ENCODE measurements at places on chromosomes 6 and 20.
A peak's percentile ranks its signal among the peaks of the same experiment; 100 is the strongest.

DNA sequence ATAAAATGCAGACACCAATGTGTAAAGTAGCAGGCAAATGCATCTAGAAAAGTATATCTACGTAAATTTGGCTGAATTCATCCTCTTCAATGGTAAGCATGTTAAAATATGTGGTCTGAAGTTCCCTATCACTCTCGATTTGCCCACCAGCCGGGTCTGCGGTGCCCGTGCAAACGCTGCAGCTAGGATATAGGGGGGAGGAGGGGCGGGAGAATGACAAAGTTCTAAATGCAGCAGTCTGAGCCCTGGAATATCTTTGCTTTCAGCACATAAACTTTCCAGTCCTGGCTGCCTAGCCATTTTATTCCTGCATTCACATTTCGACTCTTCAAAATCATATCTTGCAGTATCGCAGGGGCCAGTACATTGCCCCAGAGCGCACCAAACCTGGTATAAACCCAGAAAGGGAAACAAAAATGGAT, 708 bp downstream of the NRN1 start:
- DNase-seq: peak; percentile 29

- DNase-seq: no peak
These were observed 88.8 kb downstream of the PRL start for GRCh38 chr6:22208026-22208425.

GRCh38 chr20:11352041-11352440, 565.7 kb upstream of the BTBD3 start:
- no peak for DNase-seq

DNA sequence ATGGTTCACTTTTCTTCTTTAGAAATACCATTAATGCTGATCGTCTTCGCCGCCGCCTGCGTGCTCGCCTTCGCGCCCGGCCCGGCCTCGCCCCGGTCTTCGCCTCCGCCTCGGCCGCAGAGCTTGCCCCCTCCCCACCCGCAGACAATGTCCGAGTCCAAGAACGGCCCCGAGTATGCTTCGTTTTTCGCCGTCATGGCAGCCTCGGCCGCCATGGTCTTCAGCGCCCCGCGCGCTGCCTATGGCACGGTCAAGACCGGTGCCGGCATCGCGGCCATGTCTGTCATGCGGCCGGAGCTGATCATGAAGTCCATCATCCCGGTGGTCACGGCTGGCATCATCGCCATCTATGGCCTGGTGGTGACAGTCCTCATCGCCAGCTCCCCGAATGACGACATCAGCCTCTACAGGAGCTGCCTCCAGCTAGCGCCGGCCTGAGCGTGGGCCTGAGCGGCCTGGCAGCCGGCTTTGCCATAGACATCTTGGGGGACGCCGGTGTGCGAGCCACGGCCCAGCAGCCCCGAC, 4.8 kb upstream of the PRPH2 start:
- peak; percentile 62 for DNase-seq

DNA sequence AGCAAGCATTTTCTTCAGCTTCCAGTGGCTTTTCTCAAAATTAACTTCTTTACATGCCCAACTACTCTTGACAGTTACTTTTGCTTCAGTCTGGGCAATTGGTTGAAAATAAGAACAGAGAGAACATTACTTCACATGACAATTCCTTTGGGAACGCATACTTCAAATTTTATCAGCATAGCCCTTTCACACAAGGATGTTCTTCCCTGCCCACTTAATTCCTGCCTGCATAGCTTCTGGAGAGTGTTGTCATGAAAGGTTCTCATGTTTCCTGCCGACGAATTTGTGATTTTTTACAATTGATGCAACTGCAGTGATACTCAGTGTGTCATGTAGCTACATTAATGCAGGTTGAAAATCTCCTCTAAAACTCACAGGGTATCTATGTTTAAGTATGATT, 22.0 kb upstream of the SNRNP48 start:
- DNase-seq: no peak

GRCh38 chr6:35258858-35259193, 709 bp upstream of the ZNF76 start:
- peak; percentile 65 for DNase-seq

DNA sequence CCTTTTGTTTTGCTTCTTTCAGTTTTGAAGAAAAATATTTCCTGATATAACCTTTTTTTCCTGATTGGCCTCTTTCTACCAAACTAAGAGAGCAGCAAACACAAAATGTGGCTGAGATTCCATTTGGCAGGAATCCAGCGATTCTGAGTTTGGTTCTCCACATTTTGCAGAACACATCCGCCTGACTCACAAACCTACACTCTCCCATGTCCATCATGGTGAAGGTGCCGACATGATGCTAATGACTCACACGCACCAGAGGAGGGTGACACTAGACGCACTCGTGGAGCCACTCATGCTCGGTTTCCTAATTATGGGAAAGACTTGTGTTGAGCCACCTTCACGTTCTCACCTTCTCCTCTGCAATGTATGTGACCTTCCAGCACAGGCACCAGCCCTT, 45.9 kb upstream of the DUSP22 start:
- DNase-seq: no peak

- no peak for DNase-seq
These were observed 40.3 kb upstream of the HIVEP2 start for GRCh38 chr6:142985281-142985680.

DNA sequence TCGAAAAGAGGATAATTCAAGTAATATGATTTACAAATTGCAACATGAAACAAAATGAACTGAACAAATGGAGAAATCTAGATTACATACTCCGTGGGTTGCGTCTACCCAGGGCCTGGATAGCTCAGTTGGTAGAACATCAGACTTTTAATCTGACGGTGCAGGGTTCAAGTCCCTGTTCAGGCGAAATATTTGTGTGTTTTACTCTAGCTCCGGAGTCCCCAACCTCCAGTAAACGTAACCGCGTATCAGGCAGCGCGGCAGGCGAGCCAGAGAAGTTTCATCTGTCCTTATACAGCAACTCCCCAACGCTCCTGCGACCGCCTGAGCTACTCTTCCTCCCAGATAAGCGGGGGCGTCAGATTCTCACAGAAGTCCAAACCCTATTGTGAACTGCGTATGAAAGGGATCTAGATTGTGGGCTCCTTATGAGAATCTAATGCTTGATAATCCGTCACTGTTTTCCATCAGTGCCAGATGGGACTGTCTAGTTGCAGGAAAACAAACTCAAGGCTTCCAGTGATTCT, 176.1 kb downstream of the TRIM27 start:
- no peak for DNase-seq

DNA sequence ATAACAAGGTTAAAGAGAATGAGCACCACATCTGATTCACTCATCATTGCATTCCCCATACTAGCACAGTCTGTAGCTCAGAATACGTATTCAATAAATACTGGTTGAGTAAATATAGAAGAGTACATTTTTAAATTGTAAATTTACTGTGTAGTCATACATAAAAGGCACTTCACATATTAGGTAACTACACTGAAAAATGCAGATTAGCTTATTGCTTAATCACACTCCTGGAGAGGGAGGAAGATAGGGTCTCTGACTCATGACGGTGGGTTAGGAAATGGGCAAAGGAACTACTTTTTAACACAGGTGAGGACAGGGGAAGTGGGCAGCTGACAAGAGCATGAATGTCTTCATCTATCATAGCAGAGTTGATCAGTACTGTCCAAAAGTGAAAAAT, 133.2 kb downstream of the TBC1D32 start:
- DNase-seq: no peak

DNA sequence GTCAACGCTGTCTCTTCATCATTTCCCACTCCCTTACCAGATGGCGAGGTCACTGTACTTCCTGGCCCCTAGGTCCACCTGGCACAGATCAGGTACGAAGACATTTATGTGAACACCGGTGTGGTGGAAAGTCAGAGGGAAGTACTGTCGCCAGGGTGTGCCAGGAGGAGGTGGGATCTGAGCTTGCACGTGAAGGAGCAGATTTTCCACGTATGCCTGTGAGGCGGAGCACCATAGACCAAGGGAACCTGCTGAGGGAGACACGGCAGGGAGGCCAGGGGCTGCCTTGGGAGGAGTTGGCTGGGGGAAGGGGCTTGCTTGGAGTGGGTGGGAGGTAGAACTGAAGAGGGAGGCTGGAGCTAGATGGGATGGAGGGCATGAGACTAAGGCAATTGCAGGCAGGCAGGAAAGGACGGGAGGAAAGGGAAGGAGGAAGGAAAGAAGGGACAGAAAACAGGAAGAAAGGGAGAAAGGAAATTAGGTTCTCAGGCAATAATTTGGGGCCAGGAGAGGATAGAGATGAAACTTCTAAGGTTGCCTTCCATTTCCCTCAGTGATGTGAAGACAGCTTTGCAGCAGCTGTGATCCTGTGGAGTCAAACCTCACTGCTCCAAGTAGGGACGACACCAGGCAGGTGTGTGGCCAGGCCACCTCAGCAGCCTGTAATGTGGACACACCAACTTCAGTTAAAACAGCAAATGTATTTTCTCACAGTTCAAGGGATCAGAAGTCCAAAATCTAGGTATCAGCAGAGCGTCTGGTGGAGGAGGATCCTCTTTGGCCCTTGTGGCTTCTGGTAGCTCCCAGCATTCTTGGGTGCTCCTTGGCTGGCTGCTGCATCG, 46.8 kb downstream of the CHMP4B start:
- no peak for DNase-seq

GRCh38 chr6:167872538-167873210, 46.0 kb downstream of the AFDN start:
- no peak for DNase-seq

GRCh38 chr6:26629359-26629758, 30.2 kb downstream of the ZNF322 start:
- no peak for DNase-seq

GRCh38 chr20:50725724-50726005, 5.7 kb upstream of the PARD6B start:
- DNase-seq: no peak

DNA sequence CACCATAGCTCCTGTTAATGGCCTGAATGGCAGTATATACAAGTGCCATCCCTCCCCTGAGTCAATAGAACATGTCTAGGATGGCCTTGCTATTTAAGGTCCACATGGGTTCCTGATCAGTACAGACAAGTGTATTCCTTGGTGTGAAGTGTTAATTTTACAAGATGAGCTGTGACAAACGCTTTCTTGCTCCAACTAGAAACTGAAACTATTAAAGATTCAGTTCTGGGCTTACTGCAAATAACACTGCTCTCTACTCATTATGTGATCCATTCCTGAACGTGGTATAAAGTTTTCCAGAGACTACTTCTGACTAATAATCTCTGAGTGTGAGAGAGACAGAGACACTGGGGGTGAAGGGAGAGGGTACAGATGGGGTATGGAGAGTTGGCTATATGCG, 198.0 kb upstream of the FBXL4 start:
- no peak for DNase-seq

GRCh38 chr20:25022680-25023079, 30.1 kb upstream of the APMAP start:
- peak; percentile 8 for DNase-seq

- DNase-seq: no peak
These were observed 455.8 kb upstream of the MAP3K7 start for GRCh38 chr6:91042656-91043055.

- DNase-seq: no peak
These were observed 35.2 kb upstream of the BPIFA2 start for GRCh38 chr20:33132513-33133372.

DNA sequence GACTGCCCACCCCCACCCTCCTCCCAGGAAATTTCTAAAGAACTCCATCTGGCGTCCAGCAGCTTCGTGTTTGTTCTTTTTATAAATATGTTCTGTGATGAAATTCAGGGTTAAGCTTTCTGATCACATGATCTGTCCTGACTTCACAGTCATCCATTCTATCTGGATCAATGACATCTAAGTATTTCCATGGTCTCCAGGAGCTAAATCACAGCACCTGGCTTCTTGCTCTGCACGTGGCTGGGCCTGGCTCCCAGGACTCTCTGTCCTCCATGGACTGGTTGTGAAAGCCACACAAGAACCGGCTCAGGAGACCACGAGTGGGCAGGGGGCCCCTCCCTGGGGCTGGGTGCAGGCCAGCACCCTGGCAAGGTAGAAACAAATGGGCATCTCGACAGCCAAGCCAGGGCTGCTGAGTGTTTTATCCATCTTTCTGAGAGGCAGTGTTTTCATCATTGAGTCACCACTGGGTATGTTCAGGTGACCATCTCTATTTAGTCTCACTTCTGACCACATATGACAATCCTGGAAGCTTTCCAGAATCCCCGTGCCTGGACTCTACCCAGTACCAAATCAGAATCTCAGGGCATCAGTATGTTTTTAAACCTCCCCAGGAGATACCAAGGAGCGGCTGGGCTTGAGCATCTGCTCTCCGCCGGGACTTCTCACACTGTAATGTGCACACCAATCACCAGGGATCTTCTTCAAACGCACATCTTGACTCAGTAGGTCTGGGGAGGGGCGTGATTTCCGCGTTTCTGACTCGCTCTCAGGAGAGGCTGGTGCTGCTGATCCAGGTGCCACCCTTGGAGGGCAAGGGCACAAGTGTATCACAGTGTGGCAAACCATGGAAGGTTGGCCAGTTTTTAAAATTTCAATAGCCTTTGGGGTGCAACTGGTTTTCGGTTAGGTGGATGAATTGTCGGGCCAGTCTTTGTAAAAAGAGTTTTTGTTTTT, 31.6 kb upstream of the PXDC1 start:
- no peak for DNase-seq

DNA sequence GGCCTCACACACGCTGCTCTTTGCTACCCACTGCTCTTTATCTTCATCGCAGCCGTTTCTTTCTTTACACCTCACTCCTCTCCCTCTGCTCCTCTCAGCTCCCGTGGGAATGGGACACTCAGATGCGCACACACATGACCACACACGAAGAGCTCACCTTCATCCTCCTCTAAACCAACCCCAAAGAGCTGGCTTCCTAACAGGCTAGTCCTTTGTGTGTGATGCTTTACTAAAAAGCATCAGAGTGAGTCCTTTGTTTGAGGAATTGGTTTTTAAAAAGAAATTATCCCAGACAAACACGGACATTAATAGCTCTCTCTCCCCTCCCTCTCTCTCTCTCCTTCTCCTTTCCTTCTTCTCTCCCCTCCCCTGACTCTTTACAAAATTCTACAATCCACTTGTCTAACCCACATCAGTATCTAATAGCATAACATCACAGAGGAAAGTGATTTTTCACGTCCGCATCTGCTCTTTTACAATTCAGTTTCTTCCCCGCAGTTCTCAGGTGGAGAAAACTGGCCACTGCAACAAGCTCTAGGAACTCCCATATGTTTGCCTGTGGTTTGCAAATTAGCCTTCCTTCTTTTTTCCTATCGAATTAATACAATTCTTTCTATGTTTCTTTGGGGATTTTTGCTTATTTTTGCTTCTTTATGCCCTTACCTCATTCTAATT, 306.8 kb upstream of the CNR1 start:
- DNase-seq: no peak

DNA sequence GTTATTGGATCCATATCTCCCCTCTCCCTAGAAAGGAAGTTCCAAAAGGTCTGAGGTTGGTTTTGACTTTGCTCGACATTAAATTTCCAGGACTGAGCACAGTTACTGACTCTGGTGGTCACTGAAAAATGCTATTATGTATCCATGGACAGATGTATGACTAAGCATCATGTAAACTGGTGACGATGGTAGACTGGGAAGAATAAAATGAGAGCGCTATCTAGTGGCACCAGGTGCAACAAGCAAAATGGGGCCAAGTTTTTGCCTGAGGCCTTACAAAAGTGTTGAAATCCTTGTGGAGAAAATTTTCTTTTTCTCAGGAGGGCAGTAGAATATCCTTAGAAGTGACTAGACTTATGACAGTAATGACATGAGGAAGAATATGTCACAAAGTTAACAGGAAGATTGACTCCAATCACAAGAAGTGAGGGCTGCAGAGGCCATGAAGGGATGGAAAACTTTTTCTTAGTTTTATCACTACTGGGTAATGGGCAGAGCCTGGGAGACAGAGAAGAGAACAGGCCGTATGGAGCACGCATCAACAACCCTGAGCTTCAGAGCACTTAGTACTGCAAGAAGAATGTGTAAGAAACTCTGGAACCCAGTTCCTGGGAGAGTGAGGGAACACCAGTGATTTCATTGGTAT, 88.9 kb upstream of the ELOVL5 start:
- peak; percentile 22 for DNase-seq
